ENCODE measurements at places on chromosomes 4 and X.
A peak's percentile ranks its signal among the peaks of the same experiment; 100 is the strongest.

GRCh38 chr4:39433878-39434492, 24.7 kb downstream of the RPL9 start:
- DNase-seq = no peak

GRCh38 chr4:138259824-138260223, 17.7 kb upstream of the SLC7A11 start:
- DNase-seq = no peak

GRCh38 chrX:136967966-136968365, 65.8 kb downstream of the GPR101 start:
- DNase-seq = no peak

GRCh38 chr4:154720123-154720522, 23.7 kb upstream of the LRAT start:
- no peak for DNase-seq

DNA sequence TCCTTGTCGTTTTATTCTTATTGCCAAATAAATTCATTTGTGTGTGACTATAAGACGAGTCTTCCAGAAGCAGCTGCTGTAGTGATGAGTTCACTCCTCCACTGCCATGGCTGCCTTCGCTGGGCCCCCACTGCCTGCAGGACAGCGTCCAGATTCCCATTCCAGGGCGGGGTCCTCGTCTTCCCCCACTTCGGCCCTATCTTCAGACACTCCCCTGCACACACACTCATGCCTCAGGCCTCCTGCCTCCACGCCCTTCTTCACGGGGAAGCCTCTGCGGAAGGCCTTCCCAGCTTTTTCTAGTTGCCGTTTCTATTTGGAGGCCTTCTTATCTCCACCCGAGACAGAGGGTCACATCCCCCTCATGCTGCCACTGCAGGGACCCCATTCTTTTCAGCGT, 80.4 kb downstream of the SHROOM2 start:
- DNase-seq = no peak

DNA sequence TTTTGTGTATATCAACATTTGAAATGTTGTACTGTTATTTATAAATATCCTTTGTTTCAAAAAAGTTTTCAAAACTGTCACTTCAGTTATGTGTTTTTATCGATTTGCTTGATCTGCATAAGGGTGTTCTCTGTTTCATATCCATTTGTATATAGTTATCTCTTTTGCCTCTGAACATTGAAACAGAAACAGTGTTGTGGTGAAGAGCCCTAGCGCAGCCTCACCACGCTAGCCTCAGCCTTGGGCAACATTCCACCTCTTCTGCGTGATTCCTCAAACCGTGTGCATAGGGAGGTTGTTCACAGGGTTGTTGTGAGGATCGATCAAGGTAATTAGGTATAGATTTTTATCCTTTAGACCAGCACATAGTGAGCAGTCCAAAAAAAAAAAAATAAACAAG, 287.0 kb upstream of the GALNT7 start:
- DNase-seq = no peak

DNA sequence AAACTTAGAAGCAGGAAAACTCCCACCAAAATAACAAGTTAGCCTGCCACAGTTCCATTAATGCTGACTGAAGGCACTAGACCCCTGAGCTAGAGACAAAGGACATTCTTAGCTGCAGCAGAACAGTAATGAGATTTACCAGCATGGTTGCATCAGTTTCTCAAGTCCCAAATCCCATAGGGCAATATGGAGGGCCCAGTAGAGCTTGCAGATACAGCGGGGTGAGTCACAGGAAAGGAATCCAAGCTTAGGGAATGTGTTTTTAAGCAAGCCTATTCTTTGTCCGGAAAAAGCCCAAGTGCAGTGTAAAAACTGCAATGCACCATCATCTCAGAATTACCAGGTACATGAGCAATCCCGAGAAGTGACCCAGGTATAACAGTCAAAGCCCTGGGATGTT, 51.3 kb upstream of the EXOC1L start:
- no peak for DNase-seq

GRCh38 chr4:185774131-185774653, 37.8 kb downstream of the SORBS2 start:
- no peak for DNase-seq

GRCh38 chr4:5185551-5185950, 134.3 kb downstream of the STK32B start:
- no peak for DNase-seq

DNA sequence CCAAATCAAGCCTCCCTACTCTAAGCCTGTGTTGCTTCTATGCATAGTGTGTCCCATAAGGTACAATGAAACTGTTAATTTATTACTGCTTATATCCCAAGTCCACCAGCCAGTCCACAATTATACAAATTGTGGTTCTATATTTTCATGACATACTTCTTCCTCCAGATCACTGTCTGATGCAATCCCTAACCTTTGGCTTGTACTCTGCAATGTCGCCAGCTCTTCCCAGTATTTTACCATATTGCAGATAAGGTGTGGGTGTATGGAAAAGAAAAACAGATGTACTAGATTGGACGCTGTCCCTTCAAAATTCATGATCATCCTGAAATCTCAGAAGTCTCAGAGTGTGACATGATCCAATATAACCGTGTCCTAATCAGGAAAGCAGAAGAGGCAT, 286.2 kb downstream of the GASK1B start:
- no peak for DNase-seq

- DNase-seq = no peak
Measured at GRCh38 chrX:131747173-131747572, 203.3 kb downstream of the OR13H1 start.

- DNase-seq = no peak
Measured at GRCh38 chrX:44085209-44085608, 112.0 kb upstream of the NDP start.

DNA sequence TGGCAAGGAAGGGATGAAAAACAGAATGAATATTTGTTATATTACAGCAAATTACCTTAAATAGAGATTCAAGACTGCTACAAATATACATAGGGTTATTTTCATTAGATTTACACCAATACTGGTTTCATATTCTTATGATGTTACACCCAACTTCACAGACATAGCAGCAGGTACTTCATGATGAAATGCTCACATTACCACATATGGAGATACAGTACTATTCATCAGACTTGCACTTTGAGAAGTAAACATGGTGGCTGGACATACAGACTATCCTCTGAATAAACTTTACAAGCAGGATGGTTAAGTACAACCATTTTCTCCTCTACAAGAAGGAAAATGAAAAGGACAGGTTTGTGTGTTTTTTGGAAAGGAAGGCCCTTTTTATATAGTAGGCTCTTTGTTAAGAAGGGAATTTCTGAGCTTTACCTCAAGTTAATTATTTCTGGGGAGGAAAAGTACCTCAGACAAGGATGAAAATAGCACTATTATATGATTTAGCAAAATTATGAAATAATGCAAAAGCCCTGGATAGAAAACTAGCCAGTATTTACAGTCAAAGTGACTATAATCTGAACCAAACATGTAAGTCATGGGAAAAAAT, 12.0 kb upstream of the FAM120C start:
- DNase-seq = no peak

- DNase-seq = no peak
Measured at GRCh38 chr4:174575436-174575835, 53.1 kb upstream of the HPGD start.

DNA sequence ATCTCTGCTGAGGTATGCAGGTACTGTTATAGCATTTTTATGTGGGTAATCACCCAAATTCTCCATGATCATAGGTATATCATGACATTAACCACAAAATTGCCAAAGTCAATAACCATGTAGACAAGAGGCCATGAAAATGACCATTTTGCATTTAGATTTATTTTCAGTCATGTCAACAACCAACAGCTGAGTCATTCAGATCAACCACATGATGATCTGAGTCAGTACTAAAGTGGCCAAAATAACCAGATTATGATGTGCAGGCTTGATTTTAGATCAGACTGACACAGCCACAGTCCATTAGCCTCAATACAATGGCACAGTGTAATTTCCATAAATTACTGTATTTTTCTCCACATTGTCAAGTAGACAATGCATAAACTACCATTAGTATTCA, 240.5 kb downstream of the GRIA3 start:
- no peak for DNase-seq

GRCh38 chrX:110734894-110735541, 60.6 kb downstream of the CHRDL1 start:
- DNase-seq = no peak

GRCh38 chrX:56812515-56813105, 83.6 kb downstream of the NBDY start:
- DNase-seq = no peak

GRCh38 chr4:174334628-174335027, 50.9 kb downstream of the CEP44 start:
- DNase-seq = no peak

GRCh38 chr4:128810331-128810870, 901 bp downstream of the JADE1 start:
- DNase-seq = peak; percentile 3
